HuH-7 (cell line): ENCODE measurements at places on chromosomes 11 and 22.
A peak's percentile ranks its signal among the peaks of the same experiment; 100 is the strongest.

GRCh38 chr11:61539831-61540357, 31.3 kb downstream of the LRRC10B start:
- DNase-seq: no peak

DNA sequence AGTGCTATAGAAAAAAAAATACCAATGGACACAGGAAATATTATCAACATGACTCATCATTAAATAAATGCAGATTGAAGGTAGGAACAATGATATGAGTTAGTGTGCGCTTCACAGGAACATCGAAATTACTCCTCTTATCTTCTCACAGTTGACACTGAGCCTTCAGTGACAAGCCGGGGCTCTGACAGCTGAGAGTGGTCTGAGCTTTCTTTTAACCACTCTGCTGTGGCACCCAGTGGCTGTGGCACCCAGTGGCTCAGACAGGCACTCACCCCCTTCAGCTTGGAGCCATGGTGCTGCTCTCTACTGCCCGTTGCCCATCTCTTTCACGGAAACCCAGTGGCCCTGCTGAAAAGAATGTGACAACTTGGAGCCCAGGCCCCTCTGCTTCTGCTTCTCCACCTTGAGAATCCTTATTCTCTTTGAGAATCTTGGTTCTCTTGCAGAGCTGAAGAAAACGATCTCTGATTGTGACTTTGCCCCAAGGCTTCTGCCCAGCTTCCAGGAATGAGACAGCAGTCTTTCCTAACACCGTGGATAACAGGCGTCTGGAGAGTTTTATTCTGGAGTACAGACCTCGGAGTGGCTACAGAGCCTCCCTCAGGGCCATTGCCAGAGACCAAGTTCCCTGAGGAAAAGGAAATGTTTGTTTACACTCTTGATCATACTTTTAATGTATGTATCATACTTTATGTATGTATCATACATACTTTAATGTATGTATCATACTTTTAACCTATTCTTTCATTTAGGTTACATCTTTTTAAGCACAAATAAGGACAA, 37.1 kb upstream of the OR8B8 start:
- no peak for DNase-seq

DNA sequence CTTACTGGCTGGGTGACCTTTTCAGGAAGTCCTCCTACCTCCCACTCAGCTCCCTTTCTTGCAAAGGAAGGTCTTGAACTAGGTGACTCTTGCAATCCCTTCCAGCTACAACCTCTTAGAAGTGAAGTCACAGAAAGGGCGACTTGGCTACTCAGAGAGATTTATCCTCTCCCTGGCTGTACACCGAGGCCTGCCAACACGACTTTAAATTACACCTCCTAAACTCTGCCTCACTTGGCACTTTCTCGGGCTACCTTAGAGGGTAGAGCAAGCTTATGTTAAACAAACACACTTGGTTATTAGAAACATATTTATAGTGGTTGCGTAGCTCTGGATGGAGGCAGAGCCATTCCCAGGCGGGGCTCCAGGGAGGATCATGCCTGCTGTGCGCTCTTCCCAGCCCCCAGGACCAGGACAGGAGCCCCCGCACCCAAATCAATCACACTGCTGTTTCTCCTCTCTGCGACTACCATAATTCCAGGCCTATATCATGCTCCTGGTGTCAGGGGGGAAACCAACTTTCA, 358.4 kb downstream of the BUD13 start:
- no peak for DNase-seq

DNA sequence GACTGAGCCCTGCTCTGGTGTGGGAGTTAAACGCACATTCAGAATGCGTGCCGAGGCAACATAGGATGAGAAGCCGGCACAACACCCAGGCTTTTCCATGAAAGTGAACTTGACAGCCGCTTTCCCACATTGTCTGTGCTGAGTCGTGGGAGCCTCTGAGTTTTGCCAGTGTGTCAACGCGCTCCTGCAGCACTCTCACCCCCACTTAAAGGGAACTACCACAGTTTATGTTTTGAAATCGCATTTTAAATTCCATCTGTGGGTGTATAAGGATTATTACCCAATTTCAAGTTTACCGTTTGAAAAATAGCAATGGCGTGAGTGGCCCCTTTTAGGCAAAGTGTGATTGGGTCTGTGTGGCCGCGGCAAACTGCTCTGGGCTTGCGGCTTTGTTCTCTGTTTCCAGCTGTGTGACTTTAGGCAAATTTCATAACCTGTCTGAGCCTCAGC, 81.5 kb downstream of the FBLN1 start:
- no peak for DNase-seq

GRCh38 chr11:87110443-87111131, 72.9 kb downstream of the TMEM135 start:
- DNase-seq: no peak

DNA sequence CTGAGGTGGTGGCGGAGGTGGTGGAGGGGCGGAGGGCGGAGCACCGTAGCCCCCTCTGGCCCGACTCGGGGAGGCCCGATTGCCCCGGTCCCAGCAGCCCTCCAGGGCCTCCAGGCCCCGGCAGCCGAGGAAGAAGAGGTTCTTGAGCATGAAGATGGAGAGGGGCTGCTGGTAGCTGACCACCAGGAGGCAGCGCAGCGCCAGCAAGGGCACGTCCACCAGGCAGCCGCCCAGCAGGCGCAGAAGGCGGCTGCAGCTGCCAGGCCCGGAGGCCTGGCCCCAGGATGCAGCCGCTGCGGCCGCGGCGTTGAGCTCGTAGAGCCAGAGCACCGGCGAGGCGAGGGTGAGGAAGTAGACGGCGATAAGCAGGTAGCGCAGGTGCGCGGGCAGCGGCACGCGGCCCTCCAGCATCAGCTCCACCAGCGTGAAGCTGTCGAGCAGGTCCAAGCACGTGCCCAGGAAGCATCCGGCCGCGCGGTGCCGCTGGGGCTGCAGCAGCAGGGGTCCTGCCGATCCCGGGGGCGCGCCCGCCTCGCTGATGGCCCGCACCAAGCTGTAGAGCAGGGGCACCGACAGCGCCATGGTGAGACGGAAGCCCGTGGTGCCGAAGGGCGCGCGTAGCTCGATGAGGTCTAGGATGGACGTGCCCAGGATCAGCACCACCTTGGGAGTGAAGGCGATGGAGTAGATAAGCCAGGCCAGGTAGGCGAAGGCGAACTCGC, 1.5 kb downstream of the TMEM121B start:
- DNase-seq: peak; percentile 40

- no peak for DNase-seq
Measured at GRCh38 chr11:87322568-87322967, 284.8 kb downstream of the TMEM135 start.

DNA sequence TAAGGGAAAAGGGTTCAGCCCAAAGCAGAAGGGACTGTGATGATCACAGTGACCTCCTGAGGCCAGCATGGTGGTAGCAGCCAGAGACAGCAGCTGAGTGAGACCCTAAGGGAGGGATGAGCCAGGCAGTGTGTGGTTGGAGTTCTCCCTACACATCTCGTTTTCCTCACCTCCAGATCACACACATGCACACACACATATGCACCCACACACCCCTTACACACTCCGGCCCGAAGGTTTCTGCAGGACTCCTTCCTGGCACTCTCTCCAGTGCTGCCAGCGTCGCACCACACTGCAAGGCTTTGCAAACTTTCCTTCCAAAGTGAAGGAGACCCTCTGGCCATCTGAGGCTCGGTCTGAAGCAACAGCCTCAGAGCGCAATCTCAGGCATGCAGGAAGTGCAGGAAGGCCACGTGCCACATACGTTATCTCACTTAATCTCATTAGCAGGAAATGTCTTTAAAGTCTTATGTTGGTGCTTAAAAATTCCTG, 26.9 kb upstream of the TP53I11 start:
- DNase-seq: peak; percentile 36

DNA sequence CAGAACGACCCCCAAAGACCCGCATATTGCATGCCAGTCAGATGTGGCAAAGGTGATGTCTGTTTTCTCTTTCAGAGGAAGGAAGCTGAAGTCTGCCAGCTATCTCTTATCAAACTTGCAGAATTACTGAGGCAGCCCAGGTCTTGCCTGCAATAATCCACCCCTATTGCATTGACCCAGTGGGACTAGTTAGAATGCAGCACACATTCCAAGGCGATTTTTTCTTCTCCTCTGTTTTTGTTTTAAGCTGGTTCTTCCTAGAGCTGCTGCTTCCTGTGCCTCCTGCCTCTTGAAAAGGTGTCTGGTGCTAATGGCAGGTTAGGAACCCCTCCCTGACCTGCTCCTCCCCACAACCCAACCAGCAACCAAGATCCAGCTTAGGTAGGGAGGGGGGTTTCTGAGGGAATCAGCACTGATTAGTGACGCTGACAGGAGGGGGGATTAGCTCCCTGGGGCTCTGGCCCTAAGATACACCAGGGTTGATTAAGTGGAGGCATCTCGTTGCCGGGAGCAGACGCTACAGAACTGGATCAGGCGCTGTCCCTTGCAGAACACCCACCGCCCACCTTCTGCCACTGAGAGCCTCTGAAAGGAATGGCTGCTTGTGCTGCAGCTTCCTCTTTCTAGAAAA, 2.8 kb downstream of the NTM start:
- no peak for DNase-seq

- no peak for DNase-seq
Measured at GRCh38 chr11:3207526-3208189, 11.0 kb downstream of the MRGPRG start.

- DNase-seq: no peak
Measured at GRCh38 chr11:87432022-87432421, 394.3 kb downstream of the TMEM135 start.

DNA sequence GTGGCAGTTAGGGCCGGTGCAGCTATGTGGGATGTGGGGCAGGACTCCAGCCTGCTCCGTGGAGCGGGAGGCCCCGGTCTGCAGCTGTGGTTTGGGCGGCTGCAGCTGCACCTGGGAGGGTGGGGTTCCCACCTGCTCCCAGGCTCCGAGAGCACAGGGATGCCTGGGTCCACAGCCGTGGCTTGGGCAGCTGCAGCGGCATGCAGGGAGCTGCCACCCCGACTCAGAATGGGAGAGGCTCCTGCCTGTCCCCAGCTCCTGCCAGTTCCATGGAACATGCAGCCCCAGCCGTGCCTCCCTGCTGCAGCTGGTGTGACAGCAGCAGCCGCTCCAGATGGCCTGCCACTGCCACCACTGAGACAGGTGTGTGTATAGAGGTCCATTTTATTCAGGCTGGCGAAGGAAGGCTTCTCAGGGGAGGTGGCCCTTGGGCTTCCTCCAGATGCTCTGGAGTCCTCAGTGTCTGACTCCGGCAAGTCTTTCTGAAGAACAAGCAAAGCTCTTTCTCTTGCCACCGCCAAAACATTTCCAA, 21.8 kb upstream of the UPK3A start:
- DNase-seq: no peak

- peak; percentile 45 for DNase-seq
Measured at GRCh38 chr11:102807921-102808320, 10.0 kb upstream of the MMP1 start.
